ENCODE measurements at places on chromosomes 11 and 22.
A peak's percentile ranks its signal among the peaks of the same experiment; 100 is the strongest.

DNA sequence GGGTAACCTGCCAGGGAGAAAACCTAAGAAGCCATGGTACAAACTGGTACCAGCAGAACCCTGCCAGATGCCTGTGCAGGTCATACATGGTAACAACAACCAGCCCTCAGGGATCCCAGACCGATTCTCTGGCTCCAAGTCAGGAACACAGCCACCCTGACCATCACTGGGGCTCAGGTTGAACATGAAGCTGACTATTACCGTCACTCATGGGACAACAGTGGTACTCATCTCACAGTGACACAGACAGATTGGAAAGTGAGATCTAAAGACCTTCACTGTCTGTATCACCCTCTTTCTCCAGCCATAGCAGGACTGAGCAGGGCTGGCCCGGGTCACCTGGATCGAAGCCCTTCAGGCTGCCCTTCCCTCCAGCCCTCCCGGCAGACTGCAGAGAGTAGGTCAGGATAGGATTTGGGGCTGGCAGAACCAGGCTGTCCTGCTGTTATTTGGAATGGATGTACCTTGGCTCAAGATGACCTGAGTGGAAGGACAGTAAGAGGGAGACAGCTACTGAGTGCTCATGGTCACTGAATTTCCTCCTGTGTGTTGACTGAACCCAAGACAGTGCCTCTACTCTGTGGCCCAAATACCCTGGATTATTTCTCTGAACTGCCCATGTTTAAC lies 94.7 kb downstream of the GGTLC2 start:
- no peak for DNase-seq

DNA sequence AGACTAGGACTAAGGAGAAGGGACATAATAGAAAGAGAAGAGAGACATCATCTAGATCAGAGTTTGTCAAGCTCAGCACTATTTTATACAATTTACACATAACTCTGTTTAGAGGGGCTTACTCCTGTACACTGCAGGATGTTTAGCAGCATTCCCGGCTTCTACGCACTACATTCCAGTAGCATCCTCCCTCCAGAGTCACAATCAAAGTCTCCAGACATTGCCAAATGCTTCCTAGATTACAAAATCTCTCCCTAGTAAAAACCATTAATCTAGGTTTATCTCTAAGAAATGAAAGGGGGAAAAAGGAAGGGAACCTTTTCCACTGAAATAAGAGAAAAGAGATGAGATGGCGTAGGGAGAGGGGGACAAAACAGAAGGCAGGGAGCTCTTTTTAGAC lies 4.0 kb downstream of the USP28 start:
- DNase-seq, result no peak

DNA sequence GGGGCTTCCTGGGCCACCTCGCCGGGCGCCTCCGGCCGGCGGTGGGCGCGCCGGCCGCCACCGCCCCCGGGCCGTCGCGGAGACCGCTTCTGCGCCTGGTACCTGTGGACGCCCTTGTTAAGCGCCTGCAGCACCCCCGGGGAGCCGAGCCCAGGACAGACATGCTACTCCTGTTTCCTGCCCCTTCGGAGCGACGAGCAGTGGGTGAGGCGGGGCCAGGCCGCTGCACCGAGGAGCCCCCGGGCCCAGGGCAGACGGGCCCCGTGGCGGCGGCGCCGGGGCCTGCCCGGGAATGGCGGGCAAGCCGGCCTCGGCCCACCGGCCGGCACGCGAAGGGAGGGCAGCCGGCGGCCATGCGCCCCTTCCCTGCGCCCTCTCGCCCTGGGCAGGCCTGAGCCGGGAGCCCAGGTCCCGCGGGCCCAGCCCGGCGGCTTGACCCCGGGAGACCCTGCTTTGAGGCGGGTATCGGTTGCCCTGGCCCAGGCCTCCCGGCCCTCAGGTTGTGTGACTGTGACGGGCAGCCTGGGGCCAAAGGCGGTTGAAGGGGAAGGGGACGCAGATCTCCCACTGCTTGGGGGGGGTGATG lies 789 bp upstream of the KDM2A start:
- DNase-seq, result no peak

DNA sequence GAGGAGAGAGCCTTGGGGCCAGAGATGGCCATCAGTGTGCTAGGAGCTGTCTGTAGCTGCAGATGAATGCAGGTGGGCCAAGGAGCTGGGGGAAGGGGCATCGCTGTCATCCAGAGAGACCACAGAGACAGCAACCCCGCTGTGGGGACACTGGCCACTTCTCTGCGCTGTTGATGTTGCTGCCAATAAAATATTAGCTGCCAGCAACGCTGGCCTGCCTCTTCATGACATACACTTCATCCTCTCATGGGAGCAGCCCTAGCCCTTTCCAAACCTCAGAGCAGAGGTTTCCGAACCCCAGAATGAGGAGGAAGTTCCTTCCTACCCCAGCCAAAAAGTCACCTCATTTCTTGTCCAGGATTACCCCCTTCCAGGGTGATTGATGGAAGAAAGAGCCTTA lies 106.2 kb downstream of the PARVA start:
- DNase-seq, result no peak

DNA sequence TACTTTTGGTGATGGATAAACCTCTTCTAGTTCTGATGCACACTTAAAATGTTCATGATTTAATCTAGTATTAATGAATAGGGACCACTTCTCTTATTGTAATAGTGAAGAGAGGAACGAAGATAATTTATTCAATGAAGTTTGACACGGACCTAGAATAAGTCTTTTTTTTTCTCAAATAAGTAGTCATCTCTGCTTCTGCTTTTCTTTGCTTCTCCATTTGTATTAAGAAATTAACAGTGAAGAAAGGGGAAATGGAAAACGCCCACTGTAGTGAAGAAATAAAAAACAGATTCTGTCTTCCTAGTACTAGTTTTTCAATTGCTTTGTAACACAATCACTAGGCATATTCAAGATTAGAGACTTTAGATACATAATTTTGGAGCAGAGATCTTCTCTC lies 73.0 kb downstream of the CD44 start:
- DNase-seq, result no peak

DNA sequence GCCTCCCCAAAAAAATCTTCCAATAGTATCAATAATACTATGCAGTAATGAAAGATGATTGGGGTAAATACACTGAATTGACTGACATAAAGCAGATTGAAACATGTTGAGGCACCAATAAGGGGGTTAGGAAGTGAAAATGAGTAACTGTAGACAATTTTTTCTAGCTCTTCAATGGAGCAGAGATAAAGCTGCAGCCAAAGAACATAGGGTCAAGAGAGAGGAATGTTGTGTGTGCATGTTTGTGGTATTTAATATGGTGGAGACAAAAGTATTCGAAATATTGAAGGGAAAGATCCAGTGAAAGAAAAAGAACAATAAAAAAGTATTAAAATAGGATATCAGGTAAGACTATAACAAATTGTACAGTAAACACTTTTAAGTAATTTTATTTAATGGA lies 450.0 kb upstream of the CCDC179 start:
- DNase-seq, result peak; percentile 82

DNA sequence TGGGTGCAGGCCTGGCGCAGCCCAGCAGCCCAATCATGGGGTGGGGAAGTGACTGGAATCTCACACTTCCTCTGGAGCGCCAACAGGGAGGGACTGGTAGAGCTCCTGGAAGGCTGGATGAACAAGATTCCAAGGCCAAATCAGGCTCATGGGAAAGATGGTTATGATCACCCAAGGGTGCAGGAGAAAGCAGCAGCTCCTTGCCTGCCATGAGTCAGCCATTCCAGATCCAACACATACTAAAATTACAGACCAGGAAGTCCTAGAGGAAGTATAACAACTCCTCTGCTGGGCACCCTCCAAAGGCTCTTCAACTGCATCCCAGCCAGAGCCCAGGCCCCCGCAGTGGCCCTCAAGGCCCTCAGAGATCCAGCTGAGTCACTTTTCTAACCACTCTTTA lies 427.3 kb downstream of the TENM4 start:
- peak; percentile 10 for DNase-seq
